COR-L47 (cell line): ENCODE measurements at places on chromosomes 11 and 22.

DNA sequence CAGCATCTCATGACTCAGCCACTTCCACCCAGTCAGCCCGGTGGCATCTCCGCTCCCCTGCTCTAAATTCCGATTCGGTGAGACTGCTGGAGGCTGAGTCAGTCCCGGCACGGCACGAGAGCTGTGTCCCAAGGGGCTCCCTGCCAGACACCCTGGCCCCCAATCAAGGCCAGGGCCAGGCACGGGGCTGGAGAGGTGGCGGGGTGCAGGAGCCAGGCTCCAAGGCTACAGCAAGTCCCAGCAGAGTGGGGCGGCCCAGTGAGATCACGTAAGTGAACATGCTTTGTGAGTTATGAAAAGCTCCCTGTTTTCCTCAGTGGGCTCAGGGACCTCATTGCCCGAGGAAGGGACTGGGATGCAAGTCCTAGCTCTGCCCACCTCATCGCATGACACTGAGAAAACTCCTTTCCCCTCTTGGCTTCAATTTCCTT lies 3.0 kb downstream of the C11orf68 start:
- no peak for DNase-seq

- no peak for DNase-seq
Observed at GRCh38 chr11:70574725-70575347, 176.5 kb downstream of the CTTN start.

- DNase-seq = no peak
Observed at GRCh38 chr11:107275632-107276031, 182.0 kb downstream of the CWF19L2 start.

DNA sequence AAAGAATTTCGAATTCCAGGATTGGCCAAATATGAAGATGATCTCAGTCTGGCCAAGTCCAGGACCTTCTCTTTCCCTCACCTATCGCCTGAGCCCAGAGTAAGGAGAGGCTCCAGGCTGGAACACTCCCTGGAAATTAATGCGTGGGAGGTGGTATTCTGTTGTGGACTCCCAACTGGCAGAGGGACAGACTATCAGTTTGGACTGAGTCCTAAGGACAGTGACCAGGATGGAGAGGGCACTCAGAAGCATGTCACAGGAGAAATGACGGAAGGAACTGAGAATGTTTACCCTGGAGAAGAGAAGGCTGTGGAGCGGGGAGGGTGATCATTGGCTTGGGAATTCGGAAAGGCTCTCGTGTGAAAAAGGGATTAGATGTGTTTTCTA lies 84.4 kb downstream of the RPL27A start:
- no peak for DNase-seq

DNA sequence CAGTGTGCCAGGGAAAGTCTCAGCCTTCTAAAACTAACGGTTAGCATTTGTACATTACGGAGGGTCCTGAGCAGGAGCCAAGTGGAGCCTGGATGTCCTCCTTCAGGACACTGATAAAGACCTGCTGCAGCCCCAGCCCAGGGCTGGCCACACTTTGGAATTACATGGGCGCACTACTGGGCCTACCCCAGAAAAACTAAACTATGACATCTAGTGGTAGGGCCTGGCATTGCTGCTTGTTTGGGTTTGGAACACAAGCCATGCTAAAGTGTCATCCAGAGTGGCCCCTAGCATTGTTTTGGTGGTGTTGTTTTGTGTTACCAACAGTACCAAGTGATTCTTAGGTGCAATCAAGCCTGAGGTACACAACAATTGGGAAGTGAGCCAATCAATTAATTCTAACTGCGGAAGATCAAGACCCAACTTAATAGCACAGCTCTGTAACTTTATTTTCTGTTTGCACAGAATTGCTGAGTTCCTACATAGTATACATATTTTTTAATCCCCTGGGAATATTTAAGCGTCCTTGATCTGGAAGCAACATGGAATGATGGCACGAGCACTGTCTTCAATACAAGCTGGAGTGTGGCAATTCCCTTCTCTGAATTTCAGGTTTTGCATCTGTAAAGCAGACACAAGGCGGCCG lies 340.7 kb downstream of the LARGE1 start:
- DNase-seq = no peak

GRCh38 chr11:2102132-2102882 lies 36.9 kb downstream of the IGF2 start:
- no peak for DNase-seq

GRCh38 chr11:95296165-95296564 lies 65.2 kb upstream of the SESN3 start:
- no peak for DNase-seq

- no peak for DNase-seq
Observed at GRCh38 chr11:79077702-79078330, 363.0 kb downstream of the TENM4 start.

DNA sequence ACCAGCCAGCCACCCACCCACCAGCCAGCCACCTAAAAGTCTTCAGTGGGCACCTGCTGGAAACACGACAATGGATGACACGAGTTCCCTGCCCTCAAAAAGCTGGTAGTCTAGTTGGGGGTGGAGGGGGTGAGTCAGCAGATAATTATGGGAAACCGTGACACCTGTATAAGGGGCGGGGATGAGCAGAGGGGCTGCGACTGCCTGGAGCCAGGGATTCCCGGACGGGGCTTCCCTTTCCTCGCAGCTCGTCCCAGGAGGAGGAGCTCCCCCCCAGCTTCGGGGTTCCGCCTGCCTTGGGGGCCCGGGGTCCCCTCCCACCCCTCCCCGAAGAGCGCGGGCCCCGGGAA lies 2.3 kb upstream of the RTN4RL2 start:
- DNase-seq = no peak
